ENCODE measurements at places on chromosomes 12 and 14.

DNA sequence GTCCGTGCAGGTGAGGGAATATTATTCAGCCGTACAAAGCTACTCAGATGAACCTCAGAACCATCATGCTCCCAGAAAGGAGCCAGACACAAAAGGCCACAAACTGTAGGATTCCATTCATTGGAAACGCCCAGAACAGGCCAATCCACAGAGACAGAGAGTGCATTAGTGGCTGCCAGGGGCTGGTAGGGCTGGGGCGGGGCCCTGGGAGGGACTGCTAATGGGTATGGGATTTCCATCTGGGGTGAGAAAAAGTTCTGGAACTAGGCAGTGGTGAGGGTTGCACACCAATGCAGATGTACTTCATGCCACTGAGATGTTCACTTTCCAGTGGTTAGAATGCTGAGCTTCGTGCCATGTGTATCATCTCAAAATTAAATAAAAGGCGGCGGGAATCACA lies 101.1 kb downstream of the RFLNA start:
- DNase-seq = no peak

- no peak for DNase-seq
Measured at GRCh38 chr12:16828891-16829290, 222.9 kb upstream of the LMO3 start.

DNA sequence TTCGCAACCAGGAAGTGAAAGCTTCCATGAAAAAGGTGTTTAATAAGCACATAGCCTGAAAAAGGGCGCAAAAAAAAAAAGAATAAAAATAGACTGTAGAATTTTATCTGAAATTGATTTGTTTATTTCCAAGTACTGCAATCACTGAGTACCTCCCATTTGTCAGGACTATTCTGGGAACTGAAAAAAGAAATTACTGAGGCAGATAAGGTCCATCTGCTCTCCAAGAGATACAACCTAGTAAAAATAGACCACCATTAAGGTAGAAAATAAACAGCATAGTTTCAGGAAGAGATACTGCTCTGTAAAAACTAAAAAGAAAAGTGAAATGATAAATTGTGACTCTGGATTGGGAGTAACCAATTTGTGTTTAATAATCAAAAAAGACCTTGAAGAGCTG lies 24.7 kb downstream of the OR4N2 start:
- no peak for DNase-seq

- no peak for DNase-seq
Measured at GRCh38 chr12:78952552-78952929, 88.0 kb downstream of the SYT1 start.

DNA sequence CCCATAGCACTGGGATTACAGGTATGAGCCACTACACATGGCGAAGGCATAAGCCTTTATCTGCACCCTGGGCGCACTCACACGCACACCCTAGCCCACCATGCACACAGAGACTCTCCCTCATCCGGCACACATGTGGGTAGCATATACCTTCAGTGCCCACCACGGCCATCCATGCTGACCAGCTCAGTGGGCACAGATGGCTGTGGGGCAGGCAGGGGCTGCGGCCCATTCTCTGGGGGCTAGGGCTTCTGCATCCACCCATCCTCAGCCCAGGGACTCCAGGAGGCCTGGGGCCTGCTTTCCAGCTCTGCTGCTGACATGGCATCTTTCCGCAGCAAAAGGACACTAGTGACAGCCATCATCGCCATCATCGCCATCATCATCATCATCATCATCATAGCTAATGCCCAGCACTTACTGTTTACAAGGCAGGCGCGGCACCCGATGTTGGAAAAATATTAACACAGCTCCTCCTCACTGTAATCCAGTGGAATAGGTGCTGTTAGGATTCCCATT lies 111.2 kb downstream of the NCOR2 start:
- DNase-seq = no peak

- no peak for DNase-seq
Measured at GRCh38 chr12:104297477-104298113, 5.9 kb upstream of the EID3 start.

DNA sequence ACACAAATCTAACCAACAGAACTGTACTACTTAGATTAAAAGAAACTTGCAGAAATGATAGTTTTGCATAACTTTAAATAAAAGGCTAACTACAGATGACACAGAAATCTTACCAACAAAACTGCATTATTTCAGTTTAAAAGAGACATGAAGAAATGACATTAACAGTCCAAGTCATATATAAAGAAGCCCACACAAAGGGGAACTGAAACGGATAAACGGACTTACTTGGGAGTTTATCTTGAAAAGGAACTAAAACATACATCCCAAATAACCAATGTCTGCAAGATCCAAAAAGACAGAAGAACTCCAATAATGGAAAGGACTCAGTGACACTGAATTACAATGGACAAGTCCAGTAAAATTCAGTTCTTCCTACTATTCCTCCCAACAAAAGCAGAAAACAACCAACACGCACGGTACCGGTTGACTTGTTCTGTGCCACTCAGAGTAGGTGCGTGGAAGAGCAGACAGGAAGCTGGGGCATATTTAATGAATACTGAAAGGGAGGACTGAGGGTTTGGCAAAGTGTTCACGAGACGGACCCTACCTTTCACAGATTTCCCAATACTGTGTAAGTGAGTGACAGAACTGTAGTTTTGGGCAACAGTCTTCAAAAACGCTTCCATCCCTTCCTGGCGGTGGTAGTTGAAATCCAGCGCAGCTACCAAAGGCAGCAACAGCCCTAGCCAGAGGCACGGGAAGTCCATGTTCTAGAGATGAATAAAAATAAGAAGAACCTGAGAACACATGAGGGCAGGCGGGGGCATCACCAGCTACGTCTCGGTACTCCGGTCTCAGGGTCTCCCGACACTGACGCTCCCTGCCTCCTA lies 627 bp downstream of the CPM start:
- DNase-seq = no peak

GRCh38 chr14:100084591-100084990 lies 19.4 kb downstream of the EVL start:
- peak; percentile 22 for DNase-seq

DNA sequence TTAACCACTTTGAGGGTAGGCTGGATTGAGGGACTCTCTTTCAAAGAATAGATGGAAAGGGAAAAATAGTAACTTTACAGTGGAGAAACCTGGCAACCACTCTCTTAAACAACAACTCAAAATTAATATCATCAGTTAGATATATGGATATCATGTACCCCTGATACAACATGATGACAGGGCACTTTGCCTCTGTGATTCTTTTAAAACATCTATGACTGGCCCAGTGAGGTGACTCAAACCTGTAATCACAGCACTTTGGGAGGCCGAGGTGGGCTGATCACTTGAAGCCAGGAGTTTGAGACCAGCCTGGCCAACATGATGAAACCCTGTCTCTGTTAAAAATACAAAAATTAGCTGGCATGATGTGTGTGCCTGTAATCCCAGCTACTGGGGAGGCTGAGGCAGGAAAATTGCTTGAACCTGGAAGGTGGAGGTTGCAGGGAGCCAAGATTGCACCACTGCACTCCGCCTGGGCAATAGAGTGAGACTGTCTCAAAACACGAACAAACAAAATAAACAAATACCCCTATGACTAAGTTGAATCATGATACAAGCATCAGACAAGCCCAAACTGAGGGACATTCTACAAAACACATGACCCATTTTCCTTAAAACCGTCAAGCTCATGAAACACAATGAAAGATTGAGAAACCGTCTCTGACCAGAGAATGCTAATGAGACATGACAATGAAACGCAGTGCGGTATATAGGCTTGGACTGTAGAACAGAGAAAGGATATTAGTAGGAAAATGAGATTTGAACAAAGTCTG lies 26.4 kb upstream of the SLC7A8 start:
- DNase-seq = no peak

- no peak for DNase-seq
Measured at GRCh38 chr14:101507836-101508150, 53.5 kb upstream of the DIO3 start.

- no peak for DNase-seq
Measured at GRCh38 chr14:22370084-22370847, 218.8 kb downstream of the DAD1 start.

DNA sequence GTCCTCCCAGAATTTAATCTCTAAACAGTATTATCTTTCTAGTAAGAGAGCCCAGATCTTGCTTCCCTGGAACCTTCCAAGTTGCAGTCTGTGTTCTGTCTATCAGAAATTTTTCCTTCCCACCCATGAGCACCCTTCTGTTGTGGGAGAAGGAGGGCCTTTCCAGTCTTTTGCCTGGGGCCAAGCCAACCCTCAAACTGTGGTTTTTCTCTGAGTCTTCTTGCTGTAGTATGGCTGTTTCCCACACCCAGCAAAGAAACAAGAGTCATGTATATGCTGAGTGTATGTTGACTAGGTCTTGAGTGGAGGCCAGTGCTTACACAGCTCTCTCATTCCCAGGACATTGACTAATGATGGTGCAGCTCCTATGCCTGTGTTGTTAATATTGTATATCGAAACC lies 104.5 kb downstream of the TGFB3 start:
- no peak for DNase-seq

DNA sequence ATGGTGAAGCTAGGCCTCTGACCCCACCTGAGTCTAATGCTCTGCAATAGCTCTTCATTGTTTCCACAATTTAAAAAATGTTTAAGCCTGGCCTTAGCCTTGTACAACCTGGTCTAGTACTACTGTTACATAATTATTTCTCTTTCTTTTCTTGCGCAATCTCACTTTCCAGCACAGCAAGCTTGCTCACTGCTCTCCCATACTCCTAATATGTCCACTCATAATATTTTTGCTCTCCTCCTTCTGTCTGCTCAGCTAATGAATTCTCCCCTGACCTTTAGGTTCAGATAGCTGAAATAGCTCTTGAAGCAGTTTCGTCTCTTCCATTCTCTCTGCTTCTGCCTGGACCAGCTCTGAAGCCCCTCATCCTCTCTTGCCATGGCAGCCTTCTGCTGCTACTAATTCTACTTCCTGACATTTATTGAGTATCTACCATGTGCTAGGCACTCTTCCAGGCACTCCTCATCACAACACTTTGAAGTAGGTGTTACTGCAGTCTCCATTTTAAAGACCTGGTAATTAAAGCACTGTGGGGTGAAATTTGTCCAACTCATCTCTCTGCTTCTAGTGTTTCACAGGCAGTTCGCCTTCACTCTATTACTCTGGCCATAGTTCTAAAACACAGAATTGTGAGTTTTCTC lies 2.8 kb upstream of the SLC48A1 start:
- no peak for DNase-seq

GRCh38 chr12:118866346-118866745 lies 115.0 kb upstream of the SRRM4 start:
- no peak for DNase-seq

- no peak for DNase-seq
Measured at GRCh38 chr12:15931590-15932053, 20.5 kb downstream of the DERA start.

GRCh38 chr12:91811481-91812287 lies 334.0 kb downstream of the BTG1 start:
- peak; percentile 86 for DNase-seq

DNA sequence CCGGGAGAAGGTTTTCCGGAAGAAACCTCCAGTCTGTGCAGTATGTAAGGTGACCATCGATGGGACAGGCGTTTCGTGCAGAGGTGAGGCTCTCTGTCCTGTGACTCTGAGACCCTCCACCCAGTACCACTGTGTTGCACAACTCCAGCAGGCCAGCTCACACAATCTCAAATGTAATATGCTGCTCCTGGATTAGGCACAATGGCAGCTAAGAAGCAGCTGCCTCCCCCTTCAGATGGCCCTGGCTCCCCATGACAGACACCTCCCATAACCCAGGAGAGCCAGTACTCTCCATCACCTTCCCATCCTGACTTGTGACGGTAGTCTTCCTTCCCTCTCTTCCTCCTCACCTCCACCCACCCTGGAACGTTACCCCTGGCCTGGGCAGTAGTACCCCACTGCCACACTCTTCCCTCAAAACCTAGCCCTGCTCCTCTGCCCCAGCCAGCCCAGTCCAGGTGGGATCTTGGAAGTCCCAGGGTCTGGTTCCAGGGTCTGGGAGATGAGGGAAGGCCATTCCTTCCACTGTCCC lies 2.1 kb downstream of the TNS2 start:
- no peak for DNase-seq

DNA sequence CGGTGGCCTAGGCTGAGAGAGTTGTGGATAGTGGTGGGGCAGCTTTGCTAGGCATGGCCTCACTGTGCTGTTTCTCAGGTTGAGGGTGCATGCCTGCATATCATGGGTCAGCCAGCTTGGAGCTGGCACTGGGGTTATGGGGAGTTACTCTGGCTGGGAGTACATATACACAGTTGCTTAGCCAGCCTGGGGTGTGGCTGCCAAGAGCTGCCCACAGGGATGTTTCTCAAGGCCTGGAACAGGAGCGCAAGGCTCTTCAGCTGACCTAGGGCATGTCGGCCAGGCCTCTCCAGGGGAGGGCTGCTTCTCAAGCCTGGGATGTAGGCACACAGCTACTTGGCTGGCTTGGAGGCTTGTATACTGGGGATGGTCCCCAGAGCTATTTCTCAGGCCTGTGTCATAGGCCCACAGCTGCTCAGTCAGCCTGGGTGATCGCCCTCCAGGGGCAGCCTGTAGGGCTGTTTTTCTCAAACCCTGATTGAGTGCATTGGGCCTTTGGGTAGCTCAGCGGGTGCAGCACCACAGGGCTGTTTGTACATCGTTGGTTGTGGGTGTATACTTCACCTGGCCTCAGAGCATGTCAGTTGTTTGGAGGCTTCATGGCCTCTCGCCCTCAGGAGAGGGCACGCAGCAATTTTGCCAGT lies 114.9 kb downstream of the METTL25 start:
- no peak for DNase-seq

DNA sequence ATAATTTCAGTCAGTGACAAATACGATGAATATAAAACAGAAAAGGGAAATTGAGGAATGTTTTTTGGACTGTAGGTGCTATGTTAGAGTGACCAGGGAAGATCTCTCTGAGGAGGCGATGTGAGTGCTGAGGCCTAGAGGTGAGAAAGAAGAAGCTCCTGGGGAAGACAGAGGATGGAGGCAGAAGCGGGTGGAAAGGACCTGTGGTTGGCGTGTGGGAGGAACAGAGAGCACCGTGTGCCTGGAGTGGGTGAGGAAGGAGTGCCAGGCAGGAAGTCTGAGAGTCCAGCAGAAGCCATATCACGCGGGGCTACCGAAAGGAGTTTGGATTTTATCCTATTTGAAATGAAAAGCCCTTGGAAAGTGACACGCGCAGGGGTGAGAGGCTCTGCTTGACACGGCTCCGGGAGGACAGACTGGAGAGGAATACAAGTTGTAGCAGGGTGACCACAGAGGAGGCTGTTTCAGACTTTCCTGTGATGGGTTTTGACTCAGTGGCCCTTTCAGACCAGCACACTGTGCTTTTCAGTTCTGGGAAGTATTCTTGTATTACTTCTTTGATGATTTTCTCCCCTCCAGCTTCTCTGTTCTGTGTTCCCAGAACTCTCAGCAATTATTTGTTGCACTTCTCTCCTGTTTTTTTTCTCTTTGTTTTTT lies 96.9 kb downstream of the VRK1 start:
- DNase-seq = no peak

DNA sequence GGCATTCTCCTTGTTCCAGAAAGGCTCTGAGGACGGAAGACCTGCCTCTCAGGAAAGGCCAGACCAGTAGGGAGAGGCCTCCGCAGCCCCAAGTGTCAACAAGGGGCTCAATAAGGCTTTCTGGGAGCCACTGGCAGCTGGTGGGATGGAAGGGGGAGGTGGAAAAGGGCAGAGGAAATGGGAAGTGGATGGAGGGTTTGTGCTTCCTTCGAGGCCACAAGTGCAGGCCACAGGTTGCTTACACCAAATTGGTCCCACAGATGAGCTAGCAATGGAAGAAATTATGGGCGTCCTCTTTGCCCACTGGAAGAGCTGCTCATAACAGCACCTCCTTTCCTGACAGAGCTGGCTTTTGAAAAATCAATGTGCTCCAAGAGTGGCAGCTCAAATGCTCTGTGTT lies 28.2 kb downstream of the P2RX4 start:
- DNase-seq = no peak

Data from stimulated activated CD8-positive, alpha-beta memory T cell treated with anti-CD3 and anti-CD28 coated beads, Interleukin-4, amount 100 ng/mL, for 48 hours (primary cell).